M059J (cell line): ENCODE measurements at places on chromosomes 3 and 15. TPM values are rescaled to one million over a fixed set of nuclear protein-coding genes. Genes with fewer than 3 reads are reported as not detected.
A peak's percentile ranks its signal among the peaks of the same experiment; 100 is the strongest.

Gene IL17RC
- 26.4 and 29.5 TPM in 2 replicates for total RNA-seq

Gene FAM131A
- 14.1 and 24.6 TPM in 2 replicates for total RNA-seq

GRCh38 chr3:177658354-177658753 is 461.1 kb upstream of the TBL1XR1 start:
- DNase-seq: no peak

DNA sequence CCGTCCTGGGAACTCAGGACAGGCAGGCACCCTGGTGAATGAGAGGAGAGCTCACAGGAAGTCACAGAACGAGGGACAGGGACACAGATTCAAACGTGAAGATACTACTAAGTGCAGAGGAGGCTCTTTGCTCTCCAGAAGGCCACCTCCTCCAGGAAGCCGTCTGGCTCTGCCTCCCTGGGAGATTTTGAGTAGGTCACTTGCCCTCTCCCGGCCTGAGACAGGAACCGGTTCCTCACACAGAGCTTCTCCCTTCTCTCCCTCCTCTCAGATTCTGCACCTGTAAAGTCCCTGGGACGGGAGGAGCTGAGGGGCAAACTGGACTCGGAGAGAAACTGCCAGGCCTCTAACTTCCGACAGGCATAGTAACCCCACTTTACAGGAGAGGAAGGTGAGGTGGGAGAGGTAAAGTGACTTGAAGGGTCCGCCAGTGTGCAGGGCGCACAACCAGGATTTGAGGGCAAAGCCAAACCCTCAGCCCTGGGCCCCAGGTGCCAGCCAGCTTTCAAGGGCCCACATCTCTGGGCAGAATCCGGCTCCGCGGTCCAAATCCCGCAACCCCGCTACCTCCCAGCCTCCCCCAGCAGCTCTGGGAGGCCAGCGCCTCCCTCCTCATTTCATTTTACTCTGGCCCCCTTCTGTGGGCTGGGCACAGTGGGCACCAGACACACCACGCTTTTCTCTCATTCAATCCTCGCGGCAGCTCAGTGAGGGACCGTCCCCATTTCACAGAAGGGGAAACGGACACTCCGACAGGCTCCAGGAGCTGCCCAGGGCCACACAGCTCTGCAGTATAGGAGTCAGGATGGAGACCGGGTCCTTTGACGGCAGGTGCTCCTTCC is 150.2 kb downstream of the SMAD6 start:
- DNase-seq: no peak

DNA sequence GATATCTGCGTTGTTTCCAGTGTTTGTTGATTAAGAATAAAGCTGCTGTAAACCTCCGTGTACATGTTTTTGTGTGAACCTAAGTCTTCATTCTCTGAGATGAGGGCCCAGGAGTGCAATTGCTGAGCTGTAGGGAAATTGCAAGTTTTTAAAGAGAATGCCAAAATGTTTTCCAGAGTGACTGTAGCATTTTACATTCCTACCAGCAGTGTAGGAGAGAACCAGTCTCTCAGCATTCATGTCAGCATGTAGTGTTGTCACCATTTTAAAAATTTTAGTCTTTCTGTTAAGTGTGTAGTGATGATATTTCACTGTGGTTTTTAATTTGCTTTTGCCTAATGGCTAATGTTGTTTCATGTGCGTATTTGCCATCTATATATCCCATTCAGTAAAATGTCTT is 3.4 kb upstream of the MGLL start:
- no peak for DNase-seq

DNA sequence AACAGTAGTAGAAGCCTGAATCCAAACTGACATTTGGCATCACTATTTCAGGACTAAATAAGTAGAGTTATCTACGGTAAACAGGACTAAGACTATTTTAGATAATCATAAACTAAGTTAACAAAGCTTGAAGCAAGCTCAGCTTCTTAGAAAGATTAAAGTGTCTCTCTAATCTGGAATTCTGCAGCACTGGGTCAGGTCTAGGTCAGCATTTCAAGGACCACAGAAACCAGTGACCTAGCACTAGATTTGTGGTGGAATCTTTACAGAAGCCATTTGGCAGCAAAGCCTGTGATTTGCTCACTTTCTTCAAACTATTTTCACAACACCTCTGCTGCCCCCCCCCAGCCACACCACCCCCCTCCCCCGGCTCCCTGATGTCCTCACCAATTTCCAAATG is 37.5 kb downstream of the IGSF11 start:
- no peak for DNase-seq

GRCh38 chr15:62050115-62050514 is 10.1 kb downstream of the VPS13C start:
- DNase-seq: no peak

DNA sequence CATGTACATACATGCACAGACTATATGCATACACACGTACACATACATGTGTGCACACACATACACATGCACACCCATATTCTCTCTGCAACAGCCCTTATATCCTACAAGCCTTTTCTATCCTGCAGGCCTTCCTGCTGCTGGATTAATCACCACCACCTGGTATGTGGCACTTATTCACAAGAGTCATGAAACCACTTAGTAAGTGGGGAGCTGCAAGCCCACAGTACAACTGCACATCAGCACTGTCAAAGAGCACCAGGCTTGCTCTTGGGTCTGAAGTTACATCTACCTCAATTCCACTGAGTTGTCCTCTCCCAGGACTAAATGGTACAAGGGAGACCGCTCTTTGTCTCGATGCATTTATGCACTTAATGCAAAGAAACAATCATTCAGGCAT is 233.2 kb downstream of the KLF13 start:
- DNase-seq: peak; percentile 4

GRCh38 chr3:29686889-29687592 is 406.2 kb downstream of the RBMS3 start:
- peak; percentile 79 for DNase-seq
